Right lobe of liver (tissue), 6 donors: ENCODE measurements at places on chromosomes 7 and 10. TPM values are rescaled to one million over a fixed set of nuclear protein-coding genes. Genes with fewer than 3 reads are reported as not detected.
A peak's percentile ranks its signal among the peaks of the same experiment; 100 is the strongest.

- no peaks in the 10 kb centered on the region for H3K4me1 ChIP-seq
- no peak overlapping the region for H3K27ac ChIP-seq
- H3K4me3 ChIP-seq: no peak overlapping the region
- H3K36me3 ChIP-seq: no peaks in the 10 kb centered on the region
- no peak for DNase-seq
Measured at GRCh38 chr10:52387744-52388143, 73.7 kb downstream of the DKK1 start.

SPDYE9 gene
- not detected for total RNA-seq

GRCh38 chr10:26335574-26336093 lies 102.5 kb upstream of the APBB1IP start:
- H3K4me3 ChIP-seq: peak overlapping the region; percentile 30
- no peaks in the 10 kb centered on the region for H3K27me3 ChIP-seq
- no peak overlapping the region for H3K27ac ChIP-seq
- H3K4me1 ChIP-seq: no peaks in the 10 kb centered on the region

DNA sequence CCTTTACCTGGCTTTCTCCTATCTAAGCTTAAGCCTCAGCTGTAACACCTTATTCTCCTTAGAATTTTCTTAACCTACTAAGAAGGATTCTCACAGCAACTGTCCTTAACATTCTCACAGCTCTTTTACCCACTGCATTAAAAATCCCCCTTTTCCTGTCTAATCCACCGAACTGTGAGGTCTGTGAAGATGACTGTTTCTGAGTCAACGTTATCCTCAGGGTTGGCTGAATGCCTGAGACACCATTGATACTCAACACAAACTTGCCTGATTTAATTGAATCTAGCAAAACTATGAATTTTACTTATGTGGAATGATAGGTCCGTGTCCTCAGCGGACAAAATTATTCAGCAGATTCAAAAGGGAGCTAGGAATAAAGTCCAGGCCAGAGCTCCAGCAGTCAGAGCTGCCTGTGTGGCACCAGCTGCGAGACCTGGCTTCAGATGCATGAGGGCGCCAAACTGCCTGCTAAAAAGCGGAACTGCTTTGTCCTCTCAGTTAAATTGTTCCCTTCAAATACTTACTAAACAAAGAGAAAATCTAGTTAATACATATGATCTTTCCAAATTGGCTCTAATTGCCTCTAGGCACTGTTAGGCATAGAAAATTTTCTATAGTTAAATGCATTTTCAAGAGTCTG lies 33.4 kb upstream of the VWDE start:
- H3K36me3 ChIP-seq: no peaks in the 10 kb centered on the region
- DNase-seq: no peak
- no peak overlapping the region for H3K27ac ChIP-seq
- no peak overlapping the region for H3K4me3 ChIP-seq
- no peaks in the 10 kb centered on the region for H3K4me1 ChIP-seq
- no peaks in the 10 kb centered on the region for H3K27me3 ChIP-seq

CYP3A7 gene
- total RNA-seq: 21.3 TPM

- no peaks in the 10 kb centered on the region for H3K4me1 ChIP-seq
- no peak overlapping the region for H3K27ac ChIP-seq
- H3K36me3 ChIP-seq: no peaks in the 10 kb centered on the region
- no peak for DNase-seq
Measured at GRCh38 chr7:75814407-75814947, 871 bp upstream of the CCL24 start.

UCMA gene
- total RNA-seq: not detected

GRCh38 chr7:139600306-139600705 lies 76.8 kb downstream of the CLEC2L start:
- H3K27me3 ChIP-seq: no peaks in the 10 kb centered on the region
- H3K4me3 ChIP-seq: no peak overlapping the region
- peak; percentile 37 for DNase-seq
- H3K4me1 ChIP-seq: no peaks in the 10 kb centered on the region
- H3K36me3 ChIP-seq: peaks cover 88% of the 10 kb centered on the region

- H3K36me3 ChIP-seq: no peaks in the 10 kb centered on the region
- H3K27ac ChIP-seq: no peak overlapping the region
- H3K27me3 ChIP-seq: no peaks in the 10 kb centered on the region
- H3K4me1 ChIP-seq: no peaks in the 10 kb centered on the region
Measured at GRCh38 chr7:22269963-22270362, 87.0 kb downstream of the RAPGEF5 start.

RNF148 gene
- 0.68 TPM for total RNA-seq

CYP2C8 gene
- total RNA-seq: 176 TPM

DNA sequence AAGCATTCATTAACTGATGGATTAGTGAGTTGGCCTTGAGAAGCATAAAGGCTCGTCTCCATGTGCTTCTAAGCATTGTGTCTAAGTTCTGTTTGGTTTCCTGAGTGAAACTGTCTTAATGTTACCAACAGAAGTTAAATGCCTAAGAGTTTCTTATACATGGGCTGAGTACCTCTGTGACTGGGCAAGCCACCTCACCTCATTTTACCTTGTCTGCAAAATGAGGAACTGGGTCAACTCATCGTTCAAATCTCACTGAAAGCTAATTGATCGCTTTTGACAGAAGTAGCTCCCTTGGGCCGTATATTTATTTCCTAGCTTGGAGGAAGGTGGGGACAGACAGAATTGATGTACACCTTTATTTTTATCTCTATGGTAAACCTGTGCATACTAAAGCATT lies 88.9 kb downstream of the TCF7L2 start:
- peaks cover 26% of the 10 kb centered on the region for H3K4me1 ChIP-seq
- no peaks in the 10 kb centered on the region for H3K27me3 ChIP-seq
- H3K4me3 ChIP-seq: no peak overlapping the region
- H3K27ac ChIP-seq: no peak overlapping the region
- DNase-seq: no peak

- H3K27ac ChIP-seq: no peak overlapping the region
- no peaks in the 10 kb centered on the region for H3K36me3 ChIP-seq
- DNase-seq: no peak
- H3K4me1 ChIP-seq: no peaks in the 10 kb centered on the region
- H3K27me3 ChIP-seq: no peaks in the 10 kb centered on the region
Measured at GRCh38 chr10:127854769-127855590, 37.8 kb downstream of the CLRN3 start.

- H3K27ac ChIP-seq: no peak overlapping the region
- no peak for DNase-seq
- no peaks in the 10 kb centered on the region for H3K36me3 ChIP-seq
Measured at GRCh38 chr7:25167262-25167843, 42.3 kb upstream of the CYCS start.

DNA sequence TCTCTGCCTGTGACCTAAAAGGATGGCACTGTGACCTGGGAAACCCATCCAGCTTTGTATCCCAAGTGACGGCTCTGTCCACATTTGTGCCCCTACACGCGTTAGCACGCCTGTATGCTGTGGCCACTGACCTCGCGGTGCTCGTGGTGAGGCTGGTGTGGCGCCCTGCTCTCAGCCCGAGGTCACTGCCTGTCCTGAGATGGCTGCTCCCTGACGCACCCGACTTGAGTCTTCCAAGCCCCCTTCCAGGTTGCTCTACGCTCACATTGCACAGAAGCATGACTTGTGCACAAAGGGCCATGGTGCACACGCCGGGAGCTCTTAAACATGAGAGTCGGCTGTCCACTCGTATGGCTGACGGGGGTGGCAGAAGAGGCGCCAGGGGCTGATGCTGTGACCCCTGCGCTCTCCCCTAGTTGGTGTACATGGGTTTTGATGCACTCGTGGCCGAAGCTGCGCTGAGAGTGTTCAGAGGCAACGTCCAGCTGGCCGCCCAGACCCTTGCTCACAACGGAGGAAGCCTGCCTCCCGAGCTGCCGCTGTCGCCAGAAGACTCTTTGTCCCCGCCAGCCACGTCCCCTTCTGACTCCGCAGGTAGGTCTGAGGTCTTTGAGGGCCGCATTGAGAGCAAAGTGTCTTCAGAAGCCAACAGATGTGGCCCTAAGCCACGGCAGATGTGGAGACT lies 33.5 kb downstream of the WDR86 start:
- no peak overlapping the region for H3K27ac ChIP-seq
- peak; percentile 14 for DNase-seq
- no peak overlapping the region for H3K4me3 ChIP-seq
- H3K4me1 ChIP-seq: no peaks in the 10 kb centered on the region
- H3K36me3 ChIP-seq: no peaks in the 10 kb centered on the region
- H3K27me3 ChIP-seq: no peaks in the 10 kb centered on the region

DNA sequence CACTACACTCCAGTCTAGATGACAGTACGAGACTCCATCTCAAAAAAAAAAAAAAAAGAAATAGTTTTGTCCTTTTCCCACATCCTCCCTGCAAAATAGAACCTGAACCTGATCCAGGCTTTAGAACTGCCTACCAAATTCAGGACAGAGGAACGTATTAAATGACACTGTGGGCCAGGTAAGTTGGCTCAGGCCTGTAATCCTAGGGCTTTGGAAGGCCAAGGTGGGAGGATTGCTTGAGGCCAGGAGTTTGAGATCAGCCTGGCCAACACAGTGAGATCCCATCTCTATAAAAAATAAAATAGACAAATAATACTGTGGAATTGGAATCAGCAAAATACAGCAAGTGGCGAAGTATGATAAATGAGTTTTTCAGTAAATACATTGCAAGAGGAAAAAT lies 10.0 kb upstream of the BNIP3 start:
- no peak overlapping the region for H3K4me3 ChIP-seq
- H3K4me1 ChIP-seq: peaks cover 12% of the 10 kb centered on the region
- DNase-seq: no peak
- no peaks in the 10 kb centered on the region for H3K36me3 ChIP-seq

FZD8 gene
- total RNA-seq: 3.7 TPM

- no peaks in the 10 kb centered on the region for H3K36me3 ChIP-seq
Measured at GRCh38 chr10:126843299-126843934, 61.8 kb upstream of the DOCK1 start.

- no peaks in the 10 kb centered on the region for H3K27me3 ChIP-seq
- H3K4me3 ChIP-seq: no peak overlapping the region
- no peaks in the 10 kb centered on the region for H3K4me1 ChIP-seq
- no peak for DNase-seq
- H3K36me3 ChIP-seq: no peaks in the 10 kb centered on the region
Measured at GRCh38 chr10:64785816-64786215, 1264.6 kb downstream of the REEP3 start.

DNA sequence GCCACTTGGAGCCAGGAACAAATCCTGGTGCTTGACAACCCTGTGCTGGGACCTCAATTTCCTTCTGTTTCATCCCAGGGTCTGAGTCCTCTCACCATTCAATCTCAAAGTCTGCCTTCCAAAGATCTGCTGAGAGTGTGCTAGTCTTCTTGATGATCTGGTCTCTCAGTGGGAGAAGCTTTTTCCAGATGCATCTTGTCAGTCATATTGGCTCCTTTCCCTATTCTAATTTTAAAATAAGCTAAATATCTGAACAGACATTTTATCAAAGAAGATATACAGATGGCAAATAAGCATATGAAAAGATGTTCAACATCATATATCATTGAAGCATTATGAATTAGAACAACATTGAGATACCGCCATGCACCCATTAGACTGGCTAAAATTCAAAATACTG lies 469.3 kb downstream of the NEBL start:
- H3K4me1 ChIP-seq: no peaks in the 10 kb centered on the region
- H3K36me3 ChIP-seq: no peaks in the 10 kb centered on the region
- H3K4me3 ChIP-seq: no peak overlapping the region
- no peak for DNase-seq

WDR91 gene
- total RNA-seq: 7.9 TPM

DNA sequence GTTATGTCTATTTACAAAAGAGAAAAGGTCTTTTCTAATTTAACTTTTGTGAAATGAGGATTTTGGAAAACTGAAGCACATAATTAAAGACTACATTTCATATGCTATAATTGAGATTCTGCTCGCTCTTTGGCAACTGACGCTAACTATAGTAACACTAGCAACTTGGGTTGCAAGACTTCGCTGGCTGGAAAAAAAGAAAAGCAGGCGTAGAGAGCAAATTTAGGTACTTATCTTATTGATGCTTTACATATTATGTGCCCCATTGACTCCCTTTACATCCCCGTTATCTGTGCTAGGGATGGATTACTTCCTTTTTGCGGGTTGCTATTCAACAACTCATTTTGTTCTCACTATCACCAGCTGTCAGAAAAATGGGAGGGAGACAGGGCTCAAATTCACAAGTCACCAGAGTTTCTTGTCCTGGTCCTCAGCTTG lies 10.5 kb downstream of the SEMA3C start:
- H3K27me3 ChIP-seq: no peaks in the 10 kb centered on the region
- DNase-seq: no peak
- no peaks in the 10 kb centered on the region for H3K4me1 ChIP-seq
- H3K4me3 ChIP-seq: no peak overlapping the region
- no peak overlapping the region for H3K27ac ChIP-seq
- H3K36me3 ChIP-seq: no peaks in the 10 kb centered on the region

GRCh38 chr7:75776295-75776971 lies 4.4 kb upstream of the CCL26 start:
- DNase-seq: no peak
- no peaks in the 10 kb centered on the region for H3K27me3 ChIP-seq
- H3K4me3 ChIP-seq: no peak overlapping the region
- H3K27ac ChIP-seq: no peak overlapping the region

PLXDC2 gene
- total RNA-seq: 5.5 TPM

DNA sequence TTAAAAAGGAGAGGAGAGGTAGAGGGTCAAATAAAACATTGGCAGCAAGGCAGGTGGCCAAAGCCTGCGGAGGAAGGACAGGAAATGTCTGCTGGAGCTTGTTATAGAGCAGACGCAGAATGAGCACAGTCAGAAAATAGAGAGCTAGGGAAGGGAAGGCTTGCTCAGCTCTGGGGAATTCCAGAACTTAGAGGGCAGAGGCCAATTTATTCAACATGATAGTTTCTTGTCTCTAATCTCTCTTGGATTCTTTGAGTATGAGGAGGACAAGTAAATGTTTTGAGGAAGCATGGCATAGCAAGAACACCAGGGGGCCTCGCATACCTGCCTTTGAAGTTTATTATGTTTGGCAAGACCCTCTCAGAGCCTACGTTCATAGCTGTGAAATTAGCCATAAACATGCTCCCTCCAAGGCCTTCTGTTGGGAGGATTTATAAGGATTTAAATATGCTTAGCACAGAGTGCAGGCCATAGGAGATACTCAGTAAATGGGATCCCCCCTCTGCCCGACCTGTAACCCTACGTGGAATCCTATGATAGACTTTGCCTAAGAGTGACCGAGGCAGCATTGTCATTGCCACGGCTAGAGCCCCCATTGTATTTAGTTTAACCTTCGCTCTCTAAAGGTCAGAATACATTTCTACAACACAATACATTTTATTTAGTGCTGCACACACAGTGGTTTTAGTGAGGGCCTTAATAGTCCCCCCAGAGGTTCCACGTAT lies 293.9 kb downstream of the CCDC3 start:
- peaks cover 19% of the 10 kb centered on the region for H3K4me1 ChIP-seq
- DNase-seq: no peak
- no peaks in the 10 kb centered on the region for H3K36me3 ChIP-seq
- peak overlapping the region; percentile 56 for H3K27ac ChIP-seq
- H3K27me3 ChIP-seq: no peaks in the 10 kb centered on the region
- no peak overlapping the region for H3K4me3 ChIP-seq

DNA sequence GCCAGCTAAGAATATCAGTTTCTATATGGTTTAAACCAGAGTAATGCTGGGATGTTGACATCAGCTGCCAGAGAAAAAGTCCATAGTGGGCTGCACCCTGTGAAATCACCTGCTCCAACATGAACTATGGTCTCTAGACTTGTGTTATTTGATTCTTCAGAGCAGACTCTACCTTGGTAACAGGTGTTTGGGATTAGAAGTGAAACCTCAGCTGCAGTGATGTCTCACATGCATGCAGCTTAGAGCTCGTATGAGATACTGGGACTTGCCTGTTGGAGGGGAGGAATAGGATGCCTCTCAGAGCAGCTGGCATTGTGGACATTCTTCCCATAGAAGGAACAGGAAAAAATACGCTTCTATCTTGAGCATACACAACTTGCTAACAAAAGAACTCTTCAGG lies 287.1 kb upstream of the CSTF2T start:
- no peaks in the 10 kb centered on the region for H3K27me3 ChIP-seq
- no peak overlapping the region for H3K27ac ChIP-seq
- no peak overlapping the region for H3K4me3 ChIP-seq
- no peaks in the 10 kb centered on the region for H3K36me3 ChIP-seq
